ENCODE measurements at places on chromosomes 11 and 22. TPM values are rescaled to one million over a fixed set of nuclear protein-coding genes. Genes with fewer than 3 reads are reported as not detected.

Gene BTG4
- total RNA-seq = not detected

Gene KRTAP5-1
- total RNA-seq = not detected

Gene MIOX
- total RNA-seq = not detected

Gene PIK3C2A
- 20.5 TPM for total RNA-seq

Gene OR51B2
- not detected for total RNA-seq

Gene CCDC15
- total RNA-seq = 0.48 TPM

GRCh38 chr22:48919187-48919590 lies 908.5 kb downstream of the BRD1 start:
- DNase-seq = no peak

- no peak for DNase-seq
Observed at GRCh38 chr11:131790586-131790985, 420.2 kb downstream of the NTM start.

DNA sequence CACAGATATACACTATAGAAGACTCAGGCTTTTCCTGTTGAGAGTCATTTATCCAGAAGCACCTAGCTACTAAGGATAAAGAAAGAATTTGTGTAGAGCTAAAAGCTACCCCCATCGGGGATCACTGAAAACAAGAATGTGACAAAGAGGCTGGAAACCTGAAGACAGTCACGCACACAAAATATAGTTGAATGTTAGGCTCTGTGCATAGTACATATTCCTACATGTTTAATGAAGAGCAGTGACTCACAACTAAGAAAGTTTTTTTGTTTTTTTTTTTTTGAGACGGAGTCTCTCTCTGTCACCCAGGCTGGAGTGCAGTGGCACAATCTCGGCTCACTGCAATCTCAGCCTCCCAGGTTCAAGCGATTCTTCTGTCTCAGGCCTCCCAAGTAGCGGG lies 8.4 kb downstream of the OR10V1 start:
- no peak for DNase-seq

DNA sequence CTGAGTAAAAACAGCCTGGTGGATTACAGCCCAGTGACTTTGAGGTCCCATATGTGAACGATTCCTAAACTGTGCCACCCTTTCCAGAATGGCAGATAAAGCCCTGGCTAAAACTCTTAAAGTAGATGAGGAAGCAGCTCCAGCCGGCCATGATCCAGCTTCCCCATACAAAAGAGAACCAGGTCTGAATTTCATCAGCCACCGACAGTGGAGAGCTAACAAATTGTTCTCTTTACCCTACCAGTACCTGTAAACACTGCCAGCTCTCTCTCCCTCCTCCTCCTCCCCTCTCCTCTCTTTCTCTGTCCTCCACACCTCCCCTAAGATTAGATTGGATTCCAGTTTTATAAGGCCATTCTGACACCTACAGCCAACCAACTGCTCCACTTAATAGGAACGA lies 176.9 kb downstream of the DSCAML1 start:
- no peak for DNase-seq

GRCh38 chr11:58923300-58923788 lies 15.9 kb upstream of the GLYATL1 start:
- no peak for DNase-seq

DNA sequence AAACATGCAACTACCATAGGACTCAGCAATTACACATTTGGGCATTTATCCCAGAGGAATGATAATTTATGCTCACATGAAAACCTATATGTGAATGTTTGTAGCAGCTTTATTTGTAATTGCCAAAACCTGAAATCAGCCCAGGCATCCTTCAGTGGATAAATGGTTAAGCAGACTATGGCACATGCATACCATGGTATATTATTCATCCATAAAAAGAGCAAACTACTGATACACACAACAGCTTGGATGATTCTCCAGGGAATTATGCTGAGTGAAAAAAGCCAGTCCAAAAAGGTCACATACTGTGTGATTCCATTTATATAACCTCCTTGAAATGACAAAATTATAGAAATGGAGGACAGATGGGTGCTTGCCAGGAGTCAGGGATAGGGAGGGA lies 86.7 kb downstream of the ALX4 start:
- no peak for DNase-seq

GRCh38 chr22:17726006-17726927 lies 48.0 kb downstream of the BID start:
- DNase-seq = peak; percentile 29

DNA sequence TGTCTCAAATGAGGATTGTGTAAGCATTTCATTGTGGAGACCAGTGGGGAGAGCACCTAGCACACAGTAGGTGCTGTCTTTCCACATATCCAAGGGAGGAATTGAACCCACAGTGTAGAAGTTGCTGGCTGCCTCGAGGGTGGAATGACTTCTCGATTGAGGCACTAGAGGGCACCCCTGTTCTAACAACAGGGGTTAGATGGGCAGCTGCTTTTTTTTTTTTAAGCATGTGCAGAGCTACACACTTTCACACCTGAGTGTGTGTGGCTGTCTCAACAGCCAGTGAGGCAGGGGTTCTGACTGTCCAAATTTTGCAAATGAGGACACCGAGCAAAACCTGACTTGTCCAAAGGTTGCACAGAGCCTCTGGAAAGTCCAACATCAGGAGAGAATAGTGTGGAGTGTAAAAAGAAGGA lies 118.2 kb upstream of the CRYBB3 start:
- peak; percentile 56 for DNase-seq

- no peak for DNase-seq
Observed at GRCh38 chr11:70732023-70732880, 333.9 kb downstream of the CTTN start.

- DNase-seq = peak; percentile 33
Observed at GRCh38 chr11:2459016-2459725, 14.4 kb downstream of the KCNQ1 start.

DNA sequence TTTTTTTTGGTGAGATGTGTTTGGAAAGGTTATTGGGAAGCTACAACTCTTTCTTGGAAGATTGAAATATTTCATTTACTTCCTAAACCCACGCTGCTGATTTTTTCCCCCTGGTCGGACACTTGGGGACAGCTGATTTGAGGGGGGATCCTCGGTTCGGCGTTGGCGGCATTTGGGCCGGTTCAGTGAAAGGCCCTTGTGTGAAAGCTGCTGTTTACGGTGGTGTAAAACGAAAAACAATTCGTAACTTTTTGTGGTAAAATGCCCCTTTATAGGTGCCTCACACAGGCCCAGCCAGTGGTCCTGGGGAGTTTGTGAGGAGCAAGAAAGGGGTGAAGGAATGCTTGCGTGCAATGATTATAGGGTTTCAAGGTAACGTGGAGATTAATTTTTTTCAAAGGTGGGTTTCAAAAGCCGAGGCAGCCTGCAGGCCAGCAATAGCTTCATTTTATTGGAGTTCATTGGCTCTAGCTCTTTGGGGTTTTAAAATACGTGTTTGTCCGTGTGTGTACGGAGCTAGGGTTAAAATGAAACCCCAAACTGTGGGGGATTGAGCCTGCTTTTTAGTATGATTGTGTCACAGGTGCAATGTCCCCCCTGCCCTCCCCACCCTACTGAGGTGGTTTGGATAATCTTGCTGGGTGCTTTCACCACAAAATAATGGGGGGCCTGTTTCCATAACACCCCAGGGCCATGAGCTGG lies 77.2 kb upstream of the PPARA start:
- no peak for DNase-seq

DNA sequence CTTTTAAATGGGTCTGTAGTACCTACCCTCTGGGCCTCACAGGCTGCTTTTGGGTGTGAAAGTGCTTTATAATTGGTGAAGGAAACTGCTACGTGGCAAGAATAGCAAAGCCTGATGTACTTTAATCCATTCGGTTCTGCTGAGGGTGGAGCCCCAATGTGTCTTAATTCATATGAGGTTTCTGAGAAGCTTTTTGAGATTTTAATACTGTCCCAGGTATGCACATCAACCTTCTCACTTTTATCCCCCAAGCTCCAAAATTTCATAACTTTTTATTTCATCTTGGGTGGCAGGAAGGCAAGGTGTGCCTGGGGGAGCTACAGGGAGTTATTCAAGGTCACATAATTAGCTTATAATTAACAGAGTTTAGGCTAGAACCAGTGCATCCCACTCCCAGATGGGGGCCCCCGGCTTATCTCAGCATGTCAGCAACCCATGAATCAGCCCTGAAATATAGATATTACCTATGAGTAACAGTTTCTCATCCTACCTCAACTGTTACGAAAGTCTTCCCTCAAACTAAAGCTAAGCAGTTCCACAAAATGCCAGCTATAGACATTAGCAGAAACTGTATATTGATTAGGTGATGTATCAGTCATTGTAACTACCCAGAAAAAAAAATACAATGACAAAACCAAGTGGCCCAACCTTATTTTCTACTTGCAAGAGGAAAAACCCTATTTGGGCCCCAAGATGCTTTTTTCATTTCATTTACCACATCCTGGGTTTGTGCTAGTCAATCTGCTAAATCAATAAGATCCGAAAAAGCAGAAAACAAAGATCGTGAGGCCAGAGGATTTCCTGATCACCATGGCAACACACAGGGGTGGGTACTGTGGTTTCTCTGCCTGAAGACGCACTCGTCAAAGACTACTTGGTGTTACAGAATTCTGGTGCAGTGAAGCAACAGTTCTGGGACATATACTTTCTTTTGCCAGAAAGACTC lies 26.7 kb downstream of the CD44 start:
- DNase-seq = no peak

GRCh38 chr22:20566420-20567260 lies 59.2 kb downstream of the MED15 start:
- DNase-seq = no peak

- no peak for DNase-seq
Observed at GRCh38 chr11:130006929-130007328, 4.3 kb upstream of the PRDM10 start.

- no peak for DNase-seq
Observed at GRCh38 chr22:39973656-39974055, 13.5 kb downstream of the TMA7B start.

GRCh38 chr11:95503047-95503446 lies 272.0 kb upstream of the SESN3 start:
- no peak for DNase-seq

Measured in left lobe of liver (tissue), 2 donors.